Lung (tissue), 17 donors: ENCODE measurements at places on chromosomes 13 and 19.

GRCh38 chr13:24863748-24864540 lies 100.0 kb downstream of the RNF17 start:
- no peak for DNase-seq

DNA sequence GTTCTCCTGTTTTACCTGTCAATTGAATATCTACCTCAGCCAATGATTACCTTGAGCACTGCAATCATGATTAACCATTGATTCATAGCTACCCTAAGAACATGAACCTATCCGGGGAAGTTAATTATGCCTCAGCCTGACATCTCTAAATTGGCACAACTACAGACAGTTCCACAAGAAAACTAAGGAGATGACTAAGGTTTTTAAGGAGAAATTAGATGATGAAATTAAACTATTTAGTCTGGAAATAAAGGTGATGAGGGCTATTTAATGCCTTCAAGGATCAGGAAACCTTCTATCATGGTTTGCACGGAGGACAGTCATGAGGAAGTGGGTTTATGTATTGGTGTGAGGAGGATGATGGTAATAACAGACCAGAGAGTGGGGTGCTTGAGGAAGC lies 203.4 kb downstream of the COL4A1 start:
- DNase-seq = no peak

- DNase-seq = no peak
These were observed 196.6 kb upstream of the GPR12 start for GRCh38 chr13:26957182-26957581.

DNA sequence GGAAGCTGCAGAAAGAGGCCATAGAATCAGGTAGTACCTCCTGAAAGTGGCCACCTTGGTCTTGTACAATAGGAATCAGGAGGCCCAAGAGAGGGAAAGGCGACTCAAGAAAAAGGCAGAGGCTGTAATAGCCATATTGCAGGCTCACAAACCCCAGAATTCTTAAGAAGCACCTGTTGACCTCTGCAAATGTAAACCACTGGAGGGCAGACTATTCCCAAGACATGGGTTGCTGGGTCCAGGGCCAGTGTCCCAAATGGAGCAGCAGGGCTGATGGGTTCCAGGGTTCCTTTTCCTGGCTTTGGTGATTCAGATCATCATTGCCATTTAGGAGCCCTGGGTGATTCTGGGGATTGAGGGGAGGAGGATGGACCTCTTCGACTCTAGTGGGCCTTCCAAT lies 167.6 kb downstream of the B3GLCT start:
- DNase-seq = no peak

- DNase-seq = no peak
These were observed 908.0 kb upstream of the ATXN8OS start for GRCh38 chr13:69199664-69200063.

GRCh38 chr19:15396436-15396835 lies 16.8 kb upstream of the AKAP8 start:
- DNase-seq = no peak

DNA sequence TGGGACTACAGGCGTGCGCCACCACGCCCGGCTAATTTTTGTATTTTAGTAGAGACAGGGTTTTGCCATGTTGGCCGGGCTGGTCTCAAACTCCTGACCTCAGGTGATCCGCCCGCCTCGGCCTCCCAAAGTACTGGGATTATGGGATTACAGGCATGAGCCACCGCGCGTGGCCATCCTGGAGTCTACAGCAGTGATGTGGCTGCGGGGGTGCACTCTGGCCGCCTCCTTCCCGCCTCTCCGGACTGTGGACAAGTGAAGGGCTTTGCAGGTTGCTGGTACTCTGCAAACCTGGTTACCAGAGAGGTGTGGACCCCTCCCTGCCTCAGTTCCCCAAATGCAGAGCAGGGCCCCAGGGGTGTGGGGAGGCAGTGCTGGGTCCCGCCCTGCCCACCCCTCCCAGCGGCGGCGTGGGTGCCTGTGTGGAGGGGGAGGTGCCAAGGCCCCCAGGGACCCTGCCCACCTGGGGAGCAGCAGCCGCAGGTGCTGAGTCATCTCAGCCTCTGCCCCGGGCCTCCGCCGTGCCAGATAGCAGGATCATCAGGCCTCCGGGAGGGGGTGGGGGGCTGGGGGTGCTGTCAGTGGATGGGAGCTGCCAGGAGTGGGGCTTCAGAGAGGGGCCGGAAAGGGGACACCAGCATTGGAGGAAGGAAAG lies 23.1 kb downstream of the ARID3A start:
- DNase-seq = no peak

DNA sequence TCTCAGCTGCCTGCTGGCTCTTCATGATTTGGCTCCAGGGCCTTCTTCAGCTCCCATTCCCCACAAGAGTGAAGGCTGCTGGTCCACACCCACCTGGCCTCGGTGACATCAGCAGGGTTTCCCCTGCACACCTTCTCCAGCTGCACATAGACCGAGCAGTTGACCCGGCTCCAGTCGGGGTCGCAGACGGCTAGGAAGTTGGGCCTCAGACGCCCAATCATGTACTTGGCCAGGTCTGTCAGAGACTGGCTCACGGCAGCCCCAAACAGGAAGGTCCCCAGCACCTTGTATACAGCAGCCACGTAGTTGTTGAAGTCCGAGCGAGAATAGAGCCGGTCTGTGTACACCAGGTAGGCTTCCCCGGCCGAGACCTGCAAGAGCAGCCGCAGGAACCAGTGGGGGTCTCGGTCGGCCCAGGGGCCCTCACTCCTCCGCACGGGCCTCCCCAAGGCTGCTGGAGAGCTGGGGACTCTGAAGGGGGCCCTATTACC lies 3.8 kb downstream of the PLPP2 start:
- DNase-seq = no peak

DNA sequence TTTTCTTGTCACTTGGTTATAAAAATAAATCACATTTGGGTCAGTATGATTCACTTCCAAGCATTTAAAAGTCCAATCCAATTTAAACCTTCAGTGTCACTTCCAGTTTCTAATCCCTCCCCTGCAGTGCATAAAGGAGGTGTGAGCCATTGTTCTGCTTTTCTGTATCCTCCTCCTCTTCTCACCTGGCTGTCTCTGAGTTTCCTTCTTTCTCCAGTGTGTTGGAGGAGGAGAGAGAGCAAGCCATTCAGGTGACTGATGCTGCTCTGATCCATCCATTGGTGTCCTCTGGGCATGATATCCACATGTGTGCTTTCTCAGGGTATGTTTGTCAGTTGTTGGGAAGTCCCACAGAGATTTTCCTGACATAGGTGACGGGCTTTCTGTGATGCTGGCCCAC lies 1.2 kb downstream of the NUDT15 start:
- no peak for DNase-seq
